Lower lobe of right lung (tissue), 2 donors: ENCODE measurements at places on chromosomes 6 and 20. TPM values are rescaled to one million over a fixed set of nuclear protein-coding genes. Genes with fewer than 3 reads are reported as not detected.

The MLIP gene
- total RNA-seq: not detected

The IYD gene
- 1.9 TPM for total RNA-seq

The VNN1 gene
- total RNA-seq: 10.0 TPM

The DSE gene
- total RNA-seq: 59.7 TPM

The TNF gene
- 4.5 TPM for total RNA-seq

The EPB41L1 gene
- total RNA-seq: 68.9 TPM

The PBOV1 gene
- not detected for total RNA-seq

The GRM1 gene
- total RNA-seq: 0.09 TPM

The IMPG1 gene
- total RNA-seq: not detected

The ARMC2 gene
- total RNA-seq: 10.8 TPM

GRCh38 chr6:43170417-43170930 is 595 bp upstream of the SRF start:
- peak overlapping the region; percentile 95 for H3K4me3 ChIP-seq
- H3K27me3 ChIP-seq: no peaks in the 10 kb centered on the region
- H3K36me3 ChIP-seq: peaks cover 5% of the 10 kb centered on the region
- H3K27ac ChIP-seq: peak overlapping the region; percentile 93
- H3K4me1 ChIP-seq: peaks cover 29% of the 10 kb centered on the region

GRCh38 chr20:32315891-32316290 is 38.4 kb downstream of the KIF3B start:
- peaks cover 58% of the 10 kb centered on the region for H3K36me3 ChIP-seq
- no peaks in the 10 kb centered on the region for H3K4me1 ChIP-seq
- DNase-seq: no peak
- H3K27ac ChIP-seq: no peak overlapping the region
- H3K27me3 ChIP-seq: no peaks in the 10 kb centered on the region

DNA sequence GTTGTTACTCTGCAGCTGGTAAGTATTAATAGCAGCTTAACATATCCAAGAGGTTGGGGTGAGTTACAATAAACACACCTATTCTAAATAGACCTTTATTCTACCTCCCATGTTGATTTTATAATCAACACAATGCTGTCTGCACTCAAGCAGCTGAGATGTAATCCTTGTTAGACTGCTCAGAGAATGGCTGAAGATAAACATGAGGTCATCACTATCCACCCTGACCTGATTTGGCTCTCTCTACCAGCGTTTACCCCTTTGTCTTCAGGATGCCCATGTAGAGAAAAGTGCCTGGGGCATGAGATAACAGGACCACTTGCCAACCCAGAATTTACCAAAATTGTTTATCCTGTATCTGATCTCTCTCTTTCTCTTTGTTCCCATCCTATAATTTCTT is 220.7 kb upstream of the DEFB112 start:
- no peak overlapping the region for H3K4me3 ChIP-seq
- no peak overlapping the region for H3K27ac ChIP-seq
- H3K4me1 ChIP-seq: no peaks in the 10 kb centered on the region
- DNase-seq: no peak

GRCh38 chr6:6927521-6928361 is 180.0 kb upstream of the RREB1 start:
- peak overlapping the region; percentile 21 for H3K4me3 ChIP-seq
- no peaks in the 10 kb centered on the region for H3K27me3 ChIP-seq
- peak overlapping the region; percentile 44 for H3K27ac ChIP-seq
- peaks cover 10% of the 10 kb centered on the region for H3K4me1 ChIP-seq
- H3K36me3 ChIP-seq: no peaks in the 10 kb centered on the region
- peak; percentile 79 for DNase-seq

DNA sequence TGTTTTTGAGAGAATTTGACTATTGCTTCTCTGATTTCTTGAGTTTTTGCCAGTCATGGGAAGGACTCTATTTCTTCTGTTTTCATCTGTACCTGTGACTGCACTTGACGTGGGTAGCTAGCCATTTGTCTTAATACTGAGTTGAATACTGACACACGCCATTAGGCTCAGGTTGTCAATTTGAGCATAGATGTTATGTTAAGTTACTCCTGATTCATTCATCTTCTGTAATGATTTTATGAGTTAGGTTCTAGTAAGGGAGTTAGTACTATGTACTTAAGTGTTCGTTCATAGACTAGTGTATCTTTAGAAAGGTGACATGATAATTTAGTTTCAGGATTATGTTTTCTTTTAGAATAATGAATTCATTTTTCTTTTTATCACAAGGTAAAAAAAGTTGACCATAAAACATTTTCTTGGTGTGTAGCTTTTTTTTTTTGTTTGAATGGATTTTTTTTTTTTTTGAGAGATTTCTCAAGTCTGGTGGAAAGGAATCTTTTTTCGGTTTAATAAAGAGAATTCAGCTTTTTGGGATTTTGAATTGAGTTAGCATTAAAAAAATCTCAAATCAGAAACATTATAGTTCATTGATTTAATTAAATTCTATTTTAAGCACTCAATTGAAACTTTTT is 1.7 kb downstream of the AFDN start:
- no peaks in the 10 kb centered on the region for H3K36me3 ChIP-seq
- no peak for DNase-seq
- H3K4me3 ChIP-seq: peak overlapping the region; percentile 70
- peaks cover 48% of the 10 kb centered on the region for H3K4me1 ChIP-seq
- H3K27me3 ChIP-seq: no peaks in the 10 kb centered on the region
- H3K27ac ChIP-seq: peak overlapping the region; percentile 86

- no peak for DNase-seq
- no peak overlapping the region for H3K4me3 ChIP-seq
- no peak overlapping the region for H3K27ac ChIP-seq
- no peaks in the 10 kb centered on the region for H3K36me3 ChIP-seq
- peaks cover 6% of the 10 kb centered on the region for H3K4me1 ChIP-seq
Measured at GRCh38 chr20:16581241-16581640, 8.0 kb upstream of the KIF16B start.

DNA sequence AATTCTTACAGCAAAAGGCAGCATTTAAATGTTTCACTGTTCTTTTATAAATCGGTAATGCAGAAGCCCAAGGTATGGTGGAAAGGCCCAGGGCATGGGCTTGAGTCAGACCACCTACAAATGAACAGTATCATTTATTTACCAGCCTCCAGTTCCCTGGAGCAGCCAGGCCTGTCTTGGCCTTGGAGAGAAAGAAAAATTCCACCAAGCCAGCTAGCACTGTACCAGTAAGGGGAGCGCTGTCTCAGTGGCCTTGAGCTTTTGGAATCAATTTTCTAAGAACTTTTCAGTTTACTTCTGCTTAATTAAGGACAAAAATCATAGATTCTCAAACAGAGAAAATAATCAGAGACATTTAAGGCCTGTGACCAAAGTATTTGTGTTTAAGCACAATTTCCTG is 12.3 kb downstream of the NAPB start:
- H3K27me3 ChIP-seq: no peaks in the 10 kb centered on the region
- no peak overlapping the region for H3K4me3 ChIP-seq
- peaks cover 18% of the 10 kb centered on the region for H3K4me1 ChIP-seq
- H3K36me3 ChIP-seq: no peaks in the 10 kb centered on the region
- H3K27ac ChIP-seq: no peak overlapping the region
- DNase-seq: no peak
